Kidney epithelial cell (primary cell): ENCODE measurements at places on chromosomes 12 and 14.

GRCh38 chr14:87443787-87444186 lies 549.2 kb downstream of the GALC start:
- DNase-seq: no peak

- peak; percentile 84 for DNase-seq
Observed at GRCh38 chr12:53381731-53382630, 2.0 kb downstream of the SP1 start.

DNA sequence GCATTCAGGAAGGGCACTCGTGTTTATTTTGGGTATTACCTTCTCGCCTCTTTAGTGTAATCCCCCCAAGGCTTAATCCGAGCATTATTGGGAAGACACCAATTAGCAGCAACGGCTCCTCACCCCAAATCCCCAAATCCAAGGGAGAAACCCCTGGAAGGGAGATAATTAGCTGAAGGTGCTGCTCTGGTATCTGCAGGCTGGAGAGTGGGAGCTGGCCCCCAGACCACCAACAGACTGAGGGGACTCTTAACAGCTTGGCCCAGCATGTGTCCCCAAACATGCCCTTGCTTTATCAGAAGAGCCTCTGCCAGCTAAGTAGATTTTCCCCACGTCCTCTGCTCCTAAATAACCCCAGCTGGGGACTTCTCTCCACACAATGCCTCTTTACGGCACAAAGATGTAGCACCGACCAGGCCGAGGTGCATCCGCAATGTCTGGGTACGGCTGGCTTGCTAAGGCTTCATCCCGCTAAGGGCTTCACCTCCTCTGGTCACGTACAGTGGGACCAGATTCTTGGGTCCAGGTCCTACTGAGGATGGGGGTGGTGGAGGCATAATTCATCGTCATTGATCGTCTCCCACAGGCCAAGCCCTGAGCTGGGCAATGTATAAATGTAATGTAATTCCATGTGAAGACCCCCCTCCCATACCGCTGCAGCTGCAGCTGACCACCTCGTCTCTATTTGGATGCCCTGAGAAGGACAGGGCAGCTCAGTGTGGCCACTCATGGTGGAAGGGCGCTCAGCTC lies 123.7 kb upstream of the GSC start:
- no peak for DNase-seq

- no peak for DNase-seq
Observed at GRCh38 chr14:40053416-40053815, 621.2 kb upstream of the FBXO33 start.

GRCh38 chr12:2583091-2583497 lies 211.7 kb upstream of the FKBP4 start:
- no peak for DNase-seq

- DNase-seq: peak; percentile 87
Observed at GRCh38 chr12:6613776-6614512, 6.8 kb upstream of the CHD4 start.

GRCh38 chr12:5096241-5096924 lies 52.7 kb downstream of the KCNA5 start:
- no peak for DNase-seq

DNA sequence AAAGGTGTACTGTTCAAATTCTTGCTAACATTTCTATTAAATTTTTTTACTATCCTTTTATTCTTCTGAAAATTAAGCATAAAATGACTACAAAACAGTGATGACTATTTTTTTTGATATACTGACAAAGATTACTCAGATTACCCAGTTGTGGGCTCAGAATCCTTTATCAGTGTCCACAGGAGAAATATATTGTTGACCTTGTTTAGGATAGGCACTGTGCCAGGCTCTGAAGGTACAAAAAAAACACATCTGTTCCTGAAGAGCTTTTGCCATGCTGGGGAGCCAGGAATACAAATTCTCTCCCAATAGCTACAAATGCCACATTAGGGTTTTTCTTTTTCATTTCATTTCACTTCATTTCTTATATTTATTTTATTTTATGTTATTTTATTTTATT lies 26.9 kb upstream of the GCH1 start:
- DNase-seq: no peak

GRCh38 chr12:75890660-75891059 lies 140.9 kb downstream of the PHLDA1 start:
- DNase-seq: no peak

DNA sequence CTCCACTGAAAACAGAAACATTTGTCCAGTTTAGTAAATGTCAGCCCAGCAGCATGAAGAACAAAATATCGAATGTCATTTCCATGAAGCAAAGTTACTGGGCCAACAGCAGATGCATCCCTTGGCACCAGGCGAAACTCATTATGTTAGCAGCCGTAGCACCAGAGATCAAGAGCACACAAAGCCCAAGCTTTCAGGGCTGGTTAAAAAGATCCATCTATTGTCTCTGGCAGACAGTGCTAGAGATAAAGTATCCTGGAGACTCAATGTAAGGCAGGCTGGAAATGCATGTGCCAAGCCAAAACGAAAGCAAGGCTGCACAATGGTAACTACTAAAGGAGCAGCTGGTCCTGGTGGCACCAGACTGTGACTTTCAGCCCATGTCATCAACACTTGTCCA lies 120.3 kb upstream of the PLEKHG7 start:
- no peak for DNase-seq

GRCh38 chr14:78446807-78447206 lies 276.6 kb downstream of the NRXN3 start:
- DNase-seq: no peak

- DNase-seq: no peak
Observed at GRCh38 chr12:124684971-124685688, 117.7 kb upstream of the NCOR2 start.

DNA sequence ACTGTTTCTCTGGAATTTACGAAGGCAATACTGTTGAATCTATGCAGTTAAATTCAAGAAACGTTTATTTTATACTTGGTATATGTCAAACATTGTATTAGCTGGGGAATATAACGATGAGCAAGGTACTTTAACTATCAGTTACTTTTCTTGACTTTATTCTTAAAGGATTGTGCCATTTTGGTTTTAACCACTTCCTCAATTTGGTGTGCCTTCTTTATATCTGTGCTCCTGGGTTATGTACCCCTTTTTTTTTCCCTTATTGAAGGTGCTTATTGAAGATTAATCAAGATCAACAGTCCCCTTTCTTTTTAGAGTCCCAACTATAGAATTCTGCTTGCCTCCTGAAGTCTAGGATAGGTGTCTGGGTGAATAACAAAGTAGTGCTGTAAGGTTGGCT lies 5.8 kb downstream of the RAB21 start:
- no peak for DNase-seq

DNA sequence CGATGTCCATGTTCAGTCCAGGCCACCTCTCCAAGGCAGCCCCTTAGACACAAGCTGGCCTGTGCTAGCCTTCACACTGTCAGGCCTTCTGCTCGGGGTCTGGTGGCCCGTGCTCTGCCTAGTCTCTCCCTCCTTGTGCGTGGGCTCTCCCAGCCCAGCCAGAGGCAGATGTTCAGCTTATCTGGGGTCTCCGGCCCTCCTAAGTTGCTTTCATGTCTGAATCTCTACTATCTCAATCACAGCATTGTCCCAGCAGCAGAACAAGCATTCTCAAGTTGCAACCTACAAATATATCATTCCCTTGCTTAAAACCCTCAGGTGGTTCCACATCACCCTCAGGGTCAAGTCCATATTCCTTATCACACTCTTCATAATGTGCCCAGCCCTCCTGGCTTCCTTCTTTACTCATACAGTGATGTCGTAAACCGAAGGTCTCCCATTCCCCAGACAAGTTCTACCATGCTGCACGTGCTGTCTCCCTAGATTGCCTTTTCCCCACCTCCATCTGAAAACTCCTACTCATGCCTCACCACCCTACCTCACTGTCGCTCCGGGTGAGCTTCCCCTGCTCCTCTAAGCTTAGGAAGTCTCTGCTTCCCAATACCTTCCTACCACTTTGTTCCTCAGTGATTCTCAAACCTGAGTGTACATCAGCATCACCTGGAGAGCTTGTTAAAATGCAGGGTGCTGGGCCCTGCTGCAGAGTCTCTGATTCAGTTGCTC lies 1.5 kb downstream of the KRT73 start:
- DNase-seq: no peak

DNA sequence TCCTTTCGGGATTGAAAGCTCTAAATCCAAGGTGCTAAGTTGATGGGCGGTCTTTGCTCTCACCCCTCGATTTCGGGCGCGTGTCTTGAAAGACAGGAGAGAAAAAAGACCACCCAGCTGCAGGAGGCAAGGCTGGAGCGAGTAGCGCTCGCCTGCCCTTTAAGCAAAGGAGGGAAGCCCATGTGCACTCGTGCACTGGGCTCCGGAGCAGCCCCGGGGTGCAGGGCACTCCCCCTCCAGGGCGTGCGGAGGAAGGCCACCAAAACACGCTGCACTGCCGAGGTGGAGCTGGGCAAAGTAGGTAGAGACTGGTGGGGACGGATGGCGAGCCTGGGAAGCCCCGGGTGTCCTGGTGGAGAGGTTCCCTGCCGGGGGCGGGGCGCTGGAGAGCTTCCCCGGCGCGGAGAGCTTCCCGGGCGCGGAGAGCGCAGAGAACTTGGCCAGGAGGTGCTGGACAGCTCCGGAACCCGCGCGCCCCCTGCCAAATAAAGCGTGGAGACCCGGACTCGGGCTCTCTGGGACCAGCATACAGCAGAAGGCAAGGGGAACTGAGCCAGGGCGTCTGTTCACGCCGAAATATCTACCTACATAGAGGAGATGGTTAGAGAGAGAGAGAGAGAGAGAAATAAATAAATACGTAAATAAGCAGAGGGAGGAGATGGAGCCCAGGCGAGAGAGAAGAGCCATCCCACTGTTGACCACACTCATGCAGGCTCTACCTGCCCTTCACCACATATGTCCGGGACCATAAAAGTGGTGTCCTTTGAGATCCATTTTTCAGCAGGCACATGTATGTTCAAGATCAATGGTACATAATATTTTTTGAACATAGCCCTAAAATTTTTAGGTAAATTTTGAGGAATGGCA lies 662 bp upstream of the NELL2 start:
- no peak for DNase-seq

GRCh38 chr12:69466867-69467266 lies 3.3 kb upstream of the FRS2 start:
- DNase-seq: no peak

DNA sequence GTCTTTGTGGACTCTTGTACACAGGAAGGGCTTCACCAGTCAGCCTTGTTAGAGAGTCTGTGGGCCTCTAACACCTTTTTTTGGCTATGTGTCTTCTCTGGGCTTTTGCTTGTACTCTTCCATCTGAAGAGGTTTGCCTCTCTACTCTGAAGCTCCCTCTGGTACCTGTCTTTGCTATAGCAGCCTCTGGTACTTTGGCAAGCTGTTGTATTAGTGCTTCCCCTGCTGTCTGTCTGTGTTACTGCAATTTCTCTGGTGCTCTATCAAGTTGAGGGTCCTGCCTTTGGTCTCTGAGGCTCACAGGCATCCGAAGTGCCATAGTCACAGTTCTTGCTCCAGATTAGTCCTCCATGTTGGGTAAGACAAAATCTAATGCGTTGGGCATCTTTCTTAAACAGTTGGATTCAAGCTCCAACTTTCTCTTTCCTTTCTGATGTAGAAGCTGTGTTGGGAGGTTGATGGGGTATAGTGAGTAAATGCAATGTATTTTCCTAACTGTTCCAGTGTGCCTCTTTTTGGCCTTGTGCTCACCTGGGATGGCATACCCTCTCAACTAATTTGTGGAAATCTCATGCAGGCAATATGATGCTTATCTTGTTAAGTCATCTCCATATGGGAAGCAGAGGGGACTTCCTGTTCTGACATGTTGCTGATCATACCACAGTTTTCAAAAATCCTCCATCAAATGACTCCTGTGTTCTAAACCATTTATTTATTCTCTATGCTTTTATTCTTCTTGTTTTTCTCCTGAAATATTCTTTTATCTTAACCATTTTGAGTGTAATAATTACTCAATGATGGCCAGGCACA lies 88.8 kb downstream of the ATF7IP start:
- no peak for DNase-seq

DNA sequence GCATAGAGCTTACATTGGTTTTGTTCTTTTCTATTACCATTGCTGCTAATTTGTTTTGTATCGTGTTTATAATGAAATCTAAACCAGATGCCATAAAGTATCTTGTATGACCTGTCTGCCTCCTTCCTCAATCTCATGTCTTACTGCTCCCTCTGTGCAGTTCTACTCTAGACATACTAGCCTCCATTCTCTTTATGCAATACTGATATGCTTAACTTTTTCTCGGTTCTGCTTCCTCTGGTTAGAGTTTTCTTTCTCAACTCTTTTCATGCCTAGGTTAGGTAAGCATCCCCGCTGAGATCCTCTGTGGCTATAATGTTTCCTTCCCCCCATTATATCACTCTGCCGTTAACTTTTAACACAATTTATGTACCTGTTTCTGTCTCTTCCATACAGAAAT lies 852.3 kb downstream of the TRHDE start:
- no peak for DNase-seq

- no peak for DNase-seq
Observed at GRCh38 chr12:62694116-62694515, 227.5 kb downstream of the MON2 start.

DNA sequence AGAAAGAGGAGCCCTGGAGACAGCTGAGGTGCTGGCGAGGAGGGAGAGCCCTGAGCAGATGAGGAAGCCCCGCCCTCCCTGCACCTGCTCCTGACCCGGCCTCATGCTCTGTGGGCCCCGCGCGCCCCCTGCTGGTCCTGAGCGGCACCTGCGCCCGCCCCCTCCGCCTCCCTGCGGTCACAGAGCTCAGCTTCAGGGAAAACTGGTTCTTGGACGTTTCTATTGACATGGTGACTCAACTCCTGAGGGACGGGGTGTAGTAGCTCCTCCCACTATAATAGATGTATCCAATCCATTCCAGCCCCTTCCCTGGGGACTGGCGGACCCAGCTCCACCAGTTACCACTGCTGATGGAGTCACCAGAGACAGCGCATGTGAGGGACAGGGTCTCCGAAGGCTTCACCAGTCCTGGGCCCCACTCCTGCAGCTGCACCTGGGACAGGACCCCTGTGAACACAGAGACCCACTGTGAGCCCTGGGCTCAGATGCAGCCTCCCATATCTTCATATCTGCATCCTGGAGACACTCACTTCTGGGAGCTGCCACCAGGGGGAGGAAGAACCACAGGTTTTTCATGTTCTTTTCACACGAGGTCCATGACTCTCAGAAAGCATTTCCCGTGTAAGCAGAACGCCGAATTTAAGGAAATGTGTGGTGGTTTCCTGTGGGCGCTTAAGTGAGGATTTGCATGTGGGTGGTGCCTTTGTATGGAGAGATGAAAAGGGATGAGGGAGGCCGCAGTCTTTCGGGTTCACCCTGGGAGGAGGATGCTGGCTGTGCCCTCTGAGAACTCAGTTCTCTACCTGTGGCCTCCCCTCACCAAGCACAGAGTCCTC lies 1346.4 kb downstream of the TMEM121 start:
- DNase-seq: no peak

DNA sequence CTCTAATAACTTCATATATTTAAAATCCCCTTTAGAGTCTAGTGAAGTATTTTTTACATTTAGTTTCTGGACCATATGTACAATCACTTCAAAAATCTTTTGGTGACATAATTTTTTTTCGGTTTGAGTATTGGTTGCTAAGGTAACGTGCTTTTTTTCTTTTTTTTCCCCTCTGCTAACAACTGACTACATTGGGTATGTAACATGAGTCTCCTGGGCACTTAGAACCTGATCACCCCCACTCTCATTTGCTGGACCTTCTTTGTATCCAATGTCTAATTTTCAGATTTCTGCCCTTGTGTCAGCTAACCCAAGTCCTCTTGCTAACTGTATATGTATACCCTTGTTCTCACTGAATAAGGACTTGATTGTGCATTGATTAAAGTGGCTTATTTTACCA lies 592.9 kb upstream of the FLRT2 start:
- DNase-seq: no peak
